ENCODE measurements at places on chromosomes 6 and 20.
A peak's percentile ranks its signal among the peaks of the same experiment; 100 is the strongest.

DNA sequence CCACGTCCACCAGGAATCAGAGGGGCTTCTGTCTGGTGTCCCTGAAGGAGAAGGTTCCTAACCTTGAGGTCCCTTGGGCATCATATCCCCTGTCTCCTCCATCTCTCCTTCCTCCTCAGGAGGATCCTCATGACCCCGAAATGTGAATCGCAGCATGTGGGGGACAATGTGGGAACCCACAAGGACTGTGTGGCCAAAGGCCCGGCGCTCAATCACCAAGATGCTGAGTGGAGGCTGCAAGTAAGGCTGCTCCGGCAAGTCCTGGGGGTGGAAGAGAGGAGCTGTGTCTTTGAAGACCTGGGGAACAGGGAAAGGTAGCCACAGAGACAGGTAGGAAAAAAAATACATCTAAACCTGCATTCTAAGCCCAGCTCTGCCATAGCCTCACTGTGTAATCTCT lies 36.4 kb upstream of the SPAG4 start:
- no peak for DNase-seq

DNA sequence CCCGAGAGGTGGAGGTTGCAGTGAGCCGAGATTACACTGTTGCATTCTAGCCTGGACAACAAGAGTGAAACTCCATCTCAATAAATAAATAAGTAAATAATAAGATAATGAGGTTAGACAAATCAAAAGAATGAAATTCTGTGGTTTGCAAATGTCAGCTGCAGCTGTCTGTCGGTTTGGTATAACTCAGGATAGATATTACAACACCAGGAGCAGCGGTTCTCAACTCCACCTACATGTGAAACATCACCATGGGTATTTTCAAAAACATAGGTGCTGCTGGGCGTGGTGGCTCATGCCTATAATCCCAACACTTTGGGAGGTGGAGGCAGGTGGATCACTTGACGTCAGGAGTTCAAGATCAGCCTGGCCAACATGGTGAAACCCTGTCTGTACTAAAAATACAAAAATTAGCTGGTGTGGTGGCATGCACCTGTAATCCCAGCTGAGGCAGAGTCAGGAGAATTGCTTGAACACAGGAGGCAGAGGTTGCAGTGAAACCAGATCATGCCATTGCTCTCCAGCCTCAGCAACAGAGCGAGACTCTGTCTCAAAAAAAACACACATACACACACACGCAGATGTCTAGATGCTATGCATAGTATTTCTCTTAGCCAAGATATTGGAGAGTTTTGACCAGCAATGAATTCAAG lies 126.1 kb upstream of the LAMP5 start:
- no peak for DNase-seq

DNA sequence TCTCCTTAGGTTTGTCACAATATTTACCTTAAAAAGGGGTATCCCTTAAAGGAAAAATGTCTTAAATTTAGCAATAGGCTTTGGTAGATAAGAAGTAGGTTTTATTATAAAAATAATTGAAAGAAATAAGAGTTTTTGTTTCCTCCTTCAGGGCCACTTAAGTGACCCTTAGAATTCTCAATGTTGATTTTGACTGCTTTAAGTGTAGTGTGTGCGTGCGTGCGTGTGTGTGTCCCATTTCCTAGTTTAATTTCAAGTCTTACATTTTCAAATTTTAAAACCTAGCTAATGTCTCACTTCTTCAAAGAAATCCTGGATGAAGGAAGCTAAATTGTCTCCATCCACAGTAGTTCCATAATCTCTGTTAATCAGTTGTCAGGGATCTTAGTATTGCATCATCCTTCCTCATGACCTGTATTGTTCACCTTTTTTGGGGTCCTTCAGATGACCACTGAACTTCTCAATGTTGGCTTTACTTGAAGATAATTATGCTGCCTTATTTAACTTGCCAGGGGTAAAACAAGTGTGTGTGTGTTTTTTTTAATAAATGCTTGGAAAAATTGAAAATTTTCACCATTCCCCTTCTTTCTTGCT lies 50.7 kb upstream of the TFB1M start:
- DNase-seq = no peak

- DNase-seq = no peak
These were observed 70.8 kb downstream of the CD164 start for GRCh38 chr6:109311471-109311870.

GRCh38 chr6:82138075-82138791 lies 109.3 kb downstream of the IBTK start:
- no peak for DNase-seq

GRCh38 chr6:134235937-134236751 lies 81.8 kb downstream of the SGK1 start:
- no peak for DNase-seq

DNA sequence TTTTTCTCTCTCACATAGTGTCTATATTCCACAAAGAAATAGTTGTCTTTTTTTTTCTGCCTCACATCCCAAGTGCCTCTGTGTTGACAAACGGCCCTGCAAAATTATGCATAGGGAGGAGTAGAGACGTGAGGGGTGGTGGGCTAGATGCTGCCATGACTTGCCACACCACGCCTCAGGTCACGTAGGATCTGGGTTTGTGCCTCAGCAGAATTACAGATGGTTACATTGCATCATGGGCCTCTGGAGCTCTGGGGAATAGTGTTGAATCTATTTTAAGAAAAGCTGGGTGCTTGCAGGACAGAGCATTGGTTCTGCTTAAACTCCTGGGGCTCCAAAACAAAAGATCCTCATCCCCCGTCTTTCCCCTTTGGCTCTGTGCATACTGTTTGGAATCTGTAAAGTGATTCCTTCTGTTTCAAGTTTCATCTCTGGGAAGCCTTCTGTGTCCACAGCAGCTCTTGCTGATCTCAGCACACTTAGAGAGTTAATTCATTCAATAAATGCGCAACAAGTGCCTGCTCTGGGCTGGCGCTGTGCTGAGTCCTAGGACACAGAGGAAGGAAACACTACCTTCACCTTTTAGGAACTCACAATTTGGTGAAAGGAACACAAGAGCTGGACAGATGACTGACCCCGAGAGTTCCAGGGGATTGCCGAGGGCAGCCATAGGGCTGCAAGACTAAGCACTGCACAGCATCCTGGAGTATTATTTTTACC lies 2.4 kb downstream of the FANCE start:
- DNase-seq = no peak

- DNase-seq = no peak
These were observed 120.6 kb downstream of the RCAN2 start for GRCh38 chr6:46370622-46371021.

DNA sequence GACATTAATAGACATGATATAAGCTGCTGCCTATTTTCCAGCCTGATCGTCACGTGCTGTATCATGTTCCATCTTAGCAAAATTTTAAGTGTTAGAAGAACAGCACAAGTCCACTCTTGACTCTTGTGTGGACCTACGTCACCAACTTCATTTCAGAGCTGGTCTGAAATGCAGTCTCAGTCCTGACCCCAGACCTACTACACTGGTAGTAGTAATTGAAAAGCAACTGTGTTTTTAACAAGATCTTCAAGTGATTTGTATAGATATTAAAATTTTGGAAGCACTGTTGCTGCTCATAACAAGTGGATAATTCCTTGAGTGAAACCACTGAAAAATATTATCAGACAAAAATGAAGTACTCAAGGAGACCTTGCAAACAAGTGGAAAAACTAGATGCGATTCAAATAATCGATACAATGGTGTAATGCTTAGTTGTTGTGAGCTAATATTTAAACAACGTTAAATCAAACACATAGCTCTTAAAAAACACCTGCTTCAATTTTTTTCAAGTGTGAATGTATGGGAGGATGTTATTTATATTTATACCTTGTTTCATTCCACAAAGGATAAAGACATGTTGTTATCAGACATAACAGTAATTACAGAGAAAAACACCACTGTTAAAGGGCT lies 110.9 kb upstream of the JAG1 start:
- no peak for DNase-seq

DNA sequence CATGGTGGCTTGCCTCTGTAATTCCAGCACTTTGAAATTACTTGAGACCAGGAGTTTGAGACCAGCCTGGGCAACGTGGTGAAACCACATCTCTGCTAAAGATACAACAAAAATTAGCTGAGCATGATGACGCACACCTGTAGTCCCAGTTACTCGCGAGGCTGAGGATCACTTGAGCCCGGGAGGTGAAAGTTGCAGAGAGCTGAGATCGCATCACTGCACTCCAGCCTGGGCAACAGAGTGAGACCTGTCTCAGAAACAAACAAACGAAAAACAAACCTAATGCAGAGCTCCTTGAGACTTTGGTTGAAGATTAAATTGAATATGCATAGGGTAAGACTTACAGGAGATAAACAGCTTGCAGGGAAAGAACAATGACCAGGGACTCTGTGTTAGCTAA lies 80.8 kb downstream of the SCAF8 start:
- no peak for DNase-seq

GRCh38 chr20:54305421-54305820 lies 97.5 kb downstream of the PFDN4 start:
- DNase-seq = no peak

- no peak for DNase-seq
These were observed 157.7 kb upstream of the B3GAT2 start for GRCh38 chr6:71114544-71114943.

DNA sequence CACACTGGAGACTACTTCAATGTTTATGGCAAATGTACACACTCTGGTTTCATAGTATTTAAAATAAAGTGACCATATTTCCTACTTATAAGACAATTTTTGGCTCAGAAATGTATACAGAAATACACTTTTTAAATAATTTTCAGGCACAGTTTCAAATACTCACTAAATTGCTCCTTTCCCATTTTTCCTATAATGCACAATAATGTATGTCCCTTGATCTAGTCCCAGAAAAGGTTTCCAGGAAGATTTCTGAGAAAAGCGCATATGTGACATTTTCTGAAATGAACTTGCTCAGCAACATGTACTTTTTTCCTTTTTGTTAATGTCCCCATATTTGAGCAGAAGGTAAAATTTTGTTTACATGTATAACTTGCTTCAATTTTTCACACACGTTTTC lies 591.4 kb downstream of the CD109 start:
- no peak for DNase-seq

- no peak for DNase-seq
These were observed 41.5 kb upstream of the SMIM28 start for GRCh38 chr6:138336221-138336620.

GRCh38 chr6:63188828-63189227 lies 22.4 kb upstream of the FKBP1C start:
- DNase-seq = no peak

- DNase-seq = peak; percentile 4
These were observed 150.2 kb downstream of the LRFN2 start for GRCh38 chr6:40436685-40437604.

DNA sequence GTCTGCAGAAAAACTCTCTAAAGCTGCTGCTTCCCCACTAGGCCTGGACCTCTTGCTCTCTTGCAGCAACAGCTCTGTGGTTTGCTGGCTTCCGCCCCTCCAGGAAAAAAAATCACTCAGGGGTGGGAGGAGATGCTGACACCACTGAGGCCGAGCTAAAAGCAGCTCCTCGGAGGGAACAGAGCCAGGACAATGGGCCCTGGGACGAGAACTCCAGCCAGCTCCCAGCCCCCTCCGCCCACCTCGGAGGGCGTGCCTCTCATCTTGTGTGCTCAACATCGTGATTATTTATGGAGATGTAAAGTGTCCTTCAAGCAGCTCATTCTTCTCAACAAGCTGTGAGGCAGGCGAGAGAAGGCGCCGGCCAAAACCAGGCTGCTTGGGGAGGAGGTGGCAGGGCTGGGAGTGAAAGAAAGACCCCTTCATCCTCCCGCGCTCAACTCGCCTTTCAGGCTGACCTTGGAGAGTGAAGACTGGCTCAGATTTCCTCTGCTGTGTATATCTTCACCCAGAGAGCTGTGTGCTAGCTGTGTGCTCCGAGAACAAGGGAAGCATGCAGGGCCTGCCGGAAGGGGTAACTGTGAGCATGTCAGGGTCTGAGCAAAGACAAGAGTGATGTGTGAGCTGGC lies 53.5 kb upstream of the LRFN2 start:
- no peak for DNase-seq

- no peak for DNase-seq
These were observed 150.7 kb upstream of the PRDM1 start for GRCh38 chr6:105935416-105935815.

DNA sequence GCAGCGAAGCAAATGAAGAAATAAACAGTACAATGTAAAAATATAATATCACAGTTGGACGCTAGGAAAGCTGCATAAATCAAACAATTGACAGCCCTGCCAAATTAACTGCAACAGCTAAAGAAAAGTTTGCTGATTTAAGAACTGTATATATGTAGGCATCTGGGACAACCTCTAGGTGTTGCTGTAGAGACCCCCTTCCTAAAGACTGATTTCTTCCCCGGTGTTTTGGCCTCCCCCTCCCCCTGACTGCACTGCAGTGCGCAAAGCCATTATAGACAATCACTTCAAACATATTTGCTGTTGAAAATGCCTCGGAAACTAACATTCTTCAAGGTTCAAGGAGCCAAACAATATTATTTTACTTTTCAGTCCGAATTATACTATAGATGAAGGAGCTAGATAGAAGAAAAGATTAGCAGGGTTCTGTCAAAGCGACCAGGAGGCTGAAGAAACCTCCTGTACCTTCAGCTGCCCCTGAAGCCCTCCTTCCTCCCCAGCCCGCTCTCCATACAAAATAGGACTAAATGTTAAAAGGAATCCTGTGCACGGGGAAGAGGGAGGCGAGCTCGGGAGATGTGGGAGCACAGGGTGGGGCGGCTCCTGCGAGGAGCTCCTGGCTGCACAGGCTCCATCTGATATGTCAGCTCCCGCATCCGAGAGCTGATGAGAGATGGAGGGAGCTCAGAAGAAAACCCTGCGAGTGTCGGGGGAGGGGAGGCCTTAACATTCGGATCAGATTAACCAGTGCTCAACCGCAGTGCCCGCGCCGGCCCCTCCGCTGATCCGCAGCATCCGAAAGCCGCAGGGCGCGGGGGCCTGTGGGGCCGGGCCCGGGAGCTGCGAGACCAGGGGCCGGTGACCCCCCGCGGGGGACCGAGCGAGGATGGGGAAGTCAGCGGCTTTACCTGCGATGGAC lies 822 bp downstream of the ELOVL4 start:
- no peak for DNase-seq

DNA sequence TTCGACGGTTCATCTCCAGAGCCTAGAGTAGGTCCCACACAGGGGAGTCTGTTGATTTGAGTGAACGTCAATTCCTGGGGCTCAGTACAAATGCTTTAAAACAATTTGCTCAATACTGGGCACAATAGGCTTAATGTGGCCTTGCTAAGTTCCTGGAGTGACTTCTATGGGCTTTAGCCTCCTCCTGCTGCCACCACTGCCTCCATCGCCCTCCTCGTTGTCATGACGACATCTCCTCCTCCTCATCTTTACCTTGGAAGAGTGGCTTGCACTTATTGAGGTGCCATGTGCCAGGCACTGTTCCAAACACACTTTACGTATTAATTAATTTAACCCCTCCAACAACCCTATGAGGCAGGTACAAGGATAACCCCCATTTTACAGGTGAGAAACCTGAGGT lies 11.8 kb upstream of the ZMYND8 start:
- DNase-seq = no peak

DNA sequence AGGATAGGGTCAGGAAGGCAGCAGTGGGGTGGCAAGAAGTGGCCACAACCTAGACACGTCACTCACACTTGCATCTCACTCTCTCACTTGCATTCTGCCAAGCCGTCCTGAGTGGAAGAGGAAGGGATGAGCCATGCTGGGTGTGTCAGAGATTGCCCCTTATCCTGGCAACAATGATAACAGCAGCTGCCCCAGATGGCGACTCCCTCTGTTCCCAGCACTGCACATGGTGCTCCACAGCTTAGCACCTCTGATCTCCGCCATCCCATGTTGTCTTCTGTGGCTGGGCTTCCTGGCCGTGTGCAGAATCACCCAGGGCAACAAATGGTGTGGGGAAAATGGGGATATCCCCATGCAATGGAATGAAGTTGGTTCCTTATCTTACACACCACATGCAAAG lies 11.1 kb downstream of the KCNB1 start:
- DNase-seq = no peak

- no peak for DNase-seq
These were observed 193.1 kb downstream of the DLL1 start for GRCh38 chr6:170097505-170098427.

Measured in stimulated activated CD8-positive, alpha-beta memory T cell treated with anti-CD3 and anti-CD28 coated beads, Interleukin-12 subunit alpha, Interleukin-12 subunit beta, amount 100 ng/mL, for 4 hours (primary cell).